ENCODE measurements at places on chromosomes 4 and X.

DNA sequence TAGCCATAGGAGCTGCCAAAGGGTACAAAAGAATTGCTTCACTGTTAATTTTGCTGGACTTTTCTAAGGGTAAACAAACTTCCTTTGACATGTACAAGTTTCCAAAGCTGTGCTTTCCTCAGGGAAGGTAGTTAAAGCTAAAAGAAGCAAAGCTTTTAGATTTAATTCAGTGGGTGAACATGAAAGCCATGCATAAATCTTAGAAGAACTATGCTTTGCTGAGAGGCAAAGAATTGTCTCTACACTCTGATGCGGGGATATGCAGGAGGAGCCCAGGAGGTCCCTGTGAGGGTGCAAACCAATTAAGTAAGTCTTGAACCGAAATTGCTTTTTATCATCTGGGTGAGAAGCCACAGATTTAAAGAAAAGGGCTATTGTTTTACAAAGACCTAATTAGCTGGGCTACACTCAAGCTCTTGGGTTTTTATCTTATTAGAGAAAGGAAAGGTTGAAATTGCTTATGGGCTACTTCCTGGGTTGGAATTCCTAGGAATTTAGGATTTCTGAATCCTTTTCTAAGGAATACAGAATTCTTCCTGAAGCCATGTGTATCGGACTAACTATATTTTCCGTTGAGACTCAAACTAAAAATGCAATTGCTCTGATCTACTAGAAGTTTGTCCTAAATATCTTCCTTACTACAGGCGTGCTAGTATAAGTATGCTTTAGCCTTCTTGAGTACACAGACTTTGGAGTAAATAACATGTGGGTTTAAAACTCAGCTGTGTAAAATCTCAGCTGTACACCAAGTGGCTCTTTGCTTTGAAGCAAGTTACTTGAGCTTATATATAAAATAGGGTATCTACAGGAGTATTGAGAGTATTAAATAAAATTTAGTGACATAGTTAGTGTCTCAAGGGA lies 188.4 kb upstream of the ANK2 start:
- DNase-seq, result no peak

- DNase-seq, result peak; percentile 7
These were observed 128.4 kb upstream of the TBC1D9 start for GRCh38 chr4:140884431-140885058.

GRCh38 chrX:150199803-150200202 lies 163.3 kb upstream of the MAMLD1 start:
- DNase-seq, result no peak

DNA sequence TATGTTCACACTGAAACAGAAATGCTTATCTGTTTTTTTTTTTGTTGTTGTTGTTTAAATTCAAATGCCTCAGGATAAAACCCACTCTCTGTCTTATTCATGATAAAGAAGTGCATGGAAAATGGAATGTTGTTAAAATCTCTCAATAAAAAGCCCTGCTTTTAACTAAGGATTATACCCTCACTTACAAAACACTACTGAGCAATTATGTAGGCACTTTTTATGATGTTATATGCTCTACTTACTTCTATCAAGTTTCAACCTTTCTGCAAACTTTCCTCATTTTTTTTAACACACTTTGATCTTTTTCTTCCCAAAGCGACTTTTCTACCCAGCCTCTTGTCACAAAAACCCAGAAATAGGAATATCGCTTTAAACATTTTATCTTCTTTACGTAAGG lies 26.5 kb downstream of the SLIT2 start:
- DNase-seq, result no peak

DNA sequence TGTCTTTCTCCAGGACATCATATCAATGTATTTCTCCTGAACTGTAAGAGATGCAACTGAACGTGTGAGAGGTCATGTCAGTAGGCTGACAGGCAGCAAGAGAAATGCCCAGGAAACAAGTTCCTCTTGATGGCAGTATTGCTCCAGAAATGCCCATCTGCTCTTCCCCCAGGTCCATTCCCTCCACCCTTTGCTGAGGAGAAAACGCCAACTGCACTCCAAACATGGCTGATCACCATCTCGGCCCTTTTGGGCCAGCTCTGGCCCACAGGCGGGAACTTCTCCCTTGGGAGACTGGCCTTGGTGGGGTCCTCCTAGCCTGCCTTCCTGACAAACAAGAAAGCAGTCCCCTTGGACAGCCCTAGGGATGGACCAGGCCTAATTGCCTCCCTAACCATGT lies 276.5 kb upstream of the AGTR2 start:
- no peak for DNase-seq

GRCh38 chr4:54539500-54540029 lies 118.2 kb upstream of the KIT start:
- DNase-seq, result peak; percentile 4

GRCh38 chr4:48970471-48970921 lies 15.6 kb upstream of the CWH43 start:
- no peak for DNase-seq

DNA sequence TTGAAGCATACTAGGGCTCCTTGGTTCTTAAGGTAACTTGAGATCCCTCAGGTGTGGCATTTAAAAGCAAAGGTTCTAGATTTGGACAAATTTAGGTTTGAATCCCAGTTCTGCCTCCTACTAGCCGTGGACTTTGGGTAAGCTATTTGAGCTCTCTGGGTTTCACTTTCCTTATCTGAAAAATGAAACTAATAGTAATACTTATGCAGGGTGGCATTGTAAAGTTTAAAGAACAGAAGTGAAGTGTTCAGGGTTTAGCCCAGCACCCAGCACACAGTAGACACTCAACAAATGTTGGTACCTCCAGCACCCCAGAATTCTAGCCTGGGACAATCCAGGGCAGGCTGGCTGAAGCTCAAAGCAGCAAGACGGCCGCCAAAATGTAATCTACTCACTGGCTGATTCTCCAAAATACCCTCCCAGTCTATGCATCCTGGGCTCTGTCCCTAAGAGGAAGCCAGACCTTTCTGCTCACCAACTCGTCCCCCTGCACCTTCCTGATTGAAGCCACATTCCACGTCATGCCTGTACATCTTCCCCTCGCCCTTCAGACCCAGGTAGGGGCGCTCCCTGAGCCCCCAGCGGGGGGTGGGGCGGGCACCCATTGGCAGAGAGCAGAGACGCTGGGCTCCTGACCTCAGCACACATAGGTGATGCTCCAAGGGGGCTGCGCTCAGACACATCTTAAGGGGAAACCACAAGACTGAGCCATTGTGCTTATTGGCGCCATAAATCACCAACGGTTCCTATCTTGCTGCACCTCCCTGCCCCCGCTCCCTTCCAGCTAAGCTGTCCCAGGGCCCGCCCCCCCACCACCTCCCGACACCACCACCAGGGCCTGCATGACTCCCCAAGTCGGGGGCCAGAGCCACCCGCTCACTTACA lies 160.6 kb downstream of the BCOR start:
- DNase-seq, result peak; percentile 10

- no peak for DNase-seq
These were observed 1.0 kb downstream of the SH3KBP1 start for GRCh38 chrX:19886375-19886774.

DNA sequence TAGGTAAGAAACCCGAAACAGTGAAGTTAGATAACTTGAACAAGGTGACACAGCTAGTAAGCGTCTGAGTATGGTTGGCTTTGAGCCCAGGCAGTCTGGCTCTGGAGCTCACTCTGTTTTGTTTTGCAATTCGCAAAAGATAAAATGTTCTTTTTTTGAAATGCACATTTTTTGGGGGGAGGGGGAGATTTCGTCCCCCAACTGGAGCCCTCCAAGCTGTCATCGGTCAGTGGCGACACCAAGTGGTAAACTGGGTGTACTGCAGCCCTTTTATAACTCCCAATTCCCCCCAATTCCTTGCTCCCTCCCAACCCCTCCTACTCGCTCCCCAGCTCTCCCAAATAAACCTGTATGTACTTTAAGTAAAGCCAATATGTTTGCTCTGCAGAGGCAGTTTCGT lies 2.8 kb upstream of the CLCN5 start:
- DNase-seq, result peak; percentile 21

DNA sequence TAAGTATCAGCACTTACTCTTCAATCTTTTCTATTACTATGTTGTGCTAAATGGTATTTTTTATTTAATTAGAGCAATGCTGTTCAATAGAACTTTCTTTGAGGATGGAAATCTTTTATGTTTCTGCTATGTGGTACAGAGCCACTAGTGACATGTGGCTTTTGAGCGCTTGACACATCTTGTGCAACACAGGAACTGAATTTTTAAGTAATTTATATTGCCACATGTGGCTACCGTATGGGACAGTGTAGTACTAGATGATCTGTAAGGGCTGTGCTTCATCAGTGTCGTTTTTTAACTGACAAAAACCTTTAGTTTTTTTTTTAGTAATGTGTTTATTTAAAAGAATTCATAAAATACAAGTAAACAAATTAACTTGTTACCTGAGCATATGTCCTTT lies 22.4 kb downstream of the HPRT1 start:
- no peak for DNase-seq

DNA sequence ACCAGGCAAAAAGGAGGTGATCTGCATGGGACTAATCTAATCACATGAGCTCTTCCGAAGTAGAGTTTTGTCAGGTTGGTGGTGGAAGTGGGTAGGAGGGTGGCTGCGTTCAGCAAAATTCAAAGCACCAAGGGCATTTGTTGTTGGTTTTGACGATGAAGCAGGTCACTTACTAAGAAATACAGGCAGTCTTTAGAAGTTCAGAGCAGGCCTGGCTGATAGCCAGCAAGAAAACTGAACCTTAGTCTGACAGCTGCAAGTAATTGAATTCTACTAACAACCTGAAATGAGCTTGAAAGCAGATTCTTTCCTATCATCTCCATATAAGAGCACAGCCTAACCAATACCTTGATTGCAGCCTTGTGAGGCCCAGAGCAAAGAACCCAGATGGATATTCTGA lies 505.8 kb downstream of the KLHL13 start:
- DNase-seq, result no peak

- no peak for DNase-seq
These were observed 68.3 kb upstream of the PRPS1 start for GRCh38 chrX:107560041-107560440.

GRCh38 chr4:185562531-185562930 lies 27.2 kb upstream of the PDLIM3 start:
- no peak for DNase-seq

- no peak for DNase-seq
These were observed 11.3 kb upstream of the SLC25A6 start for GRCh38 chrX:1403228-1403627.

Data from activated naive CD8-positive, alpha-beta T cell treated with anti-CD3 and anti-CD28 coated beads, Interleukin-2, amount 50 U/mL, for 24 hours (primary cell).